CD4-positive, alpha-beta T cell treated with Interleukin-4 for 1 hour (primary cell): ENCODE measurements at places on chromosomes 16 and 17.

DNA sequence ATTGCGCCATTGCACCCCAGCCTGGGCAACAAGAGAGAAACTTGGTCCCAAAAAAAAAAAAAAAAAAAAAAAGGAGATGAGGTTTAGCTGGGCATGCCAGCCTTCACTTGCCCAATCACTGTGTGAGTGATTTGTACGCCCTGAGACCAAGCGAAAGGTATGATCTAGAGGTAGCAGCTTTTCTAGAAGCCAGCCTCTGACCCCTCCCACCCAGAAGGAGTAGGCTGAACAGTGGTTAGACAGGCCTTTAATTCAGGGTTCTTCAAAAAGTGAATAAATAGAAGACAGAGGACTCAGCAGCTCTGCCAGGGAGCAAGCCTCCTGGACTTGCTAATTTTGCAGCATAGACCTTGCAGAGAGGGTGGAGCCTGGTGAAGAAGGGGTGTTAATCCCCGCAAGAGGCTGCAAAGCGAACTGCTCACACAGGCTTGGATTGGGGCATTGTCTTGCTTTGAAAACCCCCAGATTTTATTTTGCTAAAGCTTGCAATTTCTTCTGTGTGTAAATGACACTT, 7.1 kb upstream of the CYTH1 start:
- no peak for DNase-seq

- DNase-seq: no peak
These were observed 40.0 kb downstream of the SOST start for GRCh38 chr17:43718544-43718943.

DNA sequence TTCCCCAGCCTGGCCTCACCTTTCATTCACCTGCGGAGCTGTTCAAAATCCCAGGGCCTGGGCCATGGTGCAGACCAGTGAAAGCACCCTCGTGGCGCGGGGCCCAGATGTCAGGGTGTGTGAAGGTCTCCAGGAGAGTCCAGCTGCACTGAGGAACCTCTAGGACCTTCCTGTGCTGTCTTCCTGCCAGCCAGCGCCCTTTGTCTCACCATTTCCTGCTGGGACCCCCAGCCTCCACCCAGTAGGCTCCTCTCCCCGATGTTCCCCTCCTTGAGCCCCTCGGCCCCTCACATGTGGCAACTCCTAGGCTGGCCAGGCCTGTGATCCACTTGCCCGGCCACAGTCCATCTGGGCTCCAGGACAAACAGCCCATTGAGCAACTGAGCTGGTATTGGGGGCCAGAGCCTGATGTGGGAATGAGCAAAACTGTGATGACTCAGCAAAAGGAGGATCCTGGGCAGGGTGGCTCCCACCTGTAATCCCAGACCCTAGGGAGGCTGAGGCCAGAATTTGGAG, 677 bp downstream of the SULT1A2 start:
- no peak for DNase-seq

DNA sequence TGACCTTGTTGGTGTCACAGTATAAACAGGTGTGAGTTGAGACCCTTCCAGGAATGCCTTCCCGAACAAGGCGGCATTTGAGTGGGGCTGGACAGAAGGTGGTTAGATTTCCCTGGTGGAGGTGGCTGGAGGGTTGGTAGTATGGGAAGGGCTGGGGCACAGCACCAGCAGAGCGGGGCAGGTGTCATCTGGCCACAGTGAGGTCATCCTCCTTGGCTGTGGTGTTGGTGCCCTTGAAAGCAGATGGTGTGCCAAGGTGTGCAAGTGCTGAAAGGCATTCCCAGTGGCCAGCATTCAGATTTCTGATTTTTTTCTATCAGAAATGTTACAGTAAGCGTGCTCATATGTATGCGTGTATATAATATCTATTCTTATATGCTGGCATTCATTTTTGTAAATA, 126.6 kb downstream of the LAT start:
- no peak for DNase-seq

GRCh38 chr16:74524926-74525325, 82.0 kb downstream of the GLG1 start:
- DNase-seq: no peak

GRCh38 chr17:15490634-15491261, 23.3 kb upstream of the CDRT4 start:
- DNase-seq: no peak

DNA sequence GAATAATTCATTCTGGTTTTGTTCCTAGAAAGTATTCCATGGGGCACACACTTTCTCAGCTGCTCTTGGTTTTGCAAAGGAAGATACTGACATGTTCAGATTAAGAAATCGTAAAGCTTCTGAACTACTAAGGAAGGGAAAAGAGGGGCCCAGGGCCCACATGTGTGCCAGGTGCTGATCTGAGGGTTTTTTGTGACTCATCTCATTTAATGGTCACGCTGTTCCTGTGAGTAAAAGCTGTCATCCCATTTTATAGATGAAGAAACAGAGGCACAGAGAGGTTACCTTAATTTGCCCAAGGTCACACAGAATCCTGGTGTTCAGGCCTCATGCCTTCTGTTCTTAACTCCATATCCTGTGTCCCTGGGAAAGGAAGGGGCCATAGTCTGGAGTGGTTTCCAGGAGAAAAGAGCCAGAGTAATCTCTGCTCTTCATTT, 113.2 kb downstream of the MSI2 start:
- no peak for DNase-seq

GRCh38 chr16:60882816-60883215, 1153.4 kb downstream of the CDH8 start:
- DNase-seq: no peak

DNA sequence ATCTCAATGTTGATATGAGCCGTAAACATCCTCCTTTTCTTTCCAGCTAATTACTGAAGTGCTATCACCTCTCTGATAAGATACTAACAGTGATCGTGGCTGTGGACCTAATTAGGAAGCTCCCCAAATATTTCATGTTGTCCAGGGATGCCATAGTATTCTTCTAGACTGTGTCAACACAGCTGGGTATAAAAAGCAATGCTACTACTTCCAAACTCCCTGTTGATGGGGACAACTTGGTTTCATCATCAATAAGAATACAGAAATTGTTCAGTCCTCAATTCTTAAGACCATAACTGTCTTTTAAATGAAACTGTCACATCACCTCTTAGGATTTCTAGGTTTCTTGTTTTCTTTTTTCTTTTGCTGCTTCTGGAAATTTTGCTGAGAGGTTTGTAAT, 530.6 kb downstream of the TOX3 start:
- DNase-seq: no peak

- DNase-seq: no peak
These were observed 3.5 kb upstream of the MRPL38 start for GRCh38 chr17:75908201-75908600.

- peak; percentile 85 for DNase-seq
These were observed 506 bp downstream of the CAMKK1 start for GRCh38 chr17:3892095-3892998.

DNA sequence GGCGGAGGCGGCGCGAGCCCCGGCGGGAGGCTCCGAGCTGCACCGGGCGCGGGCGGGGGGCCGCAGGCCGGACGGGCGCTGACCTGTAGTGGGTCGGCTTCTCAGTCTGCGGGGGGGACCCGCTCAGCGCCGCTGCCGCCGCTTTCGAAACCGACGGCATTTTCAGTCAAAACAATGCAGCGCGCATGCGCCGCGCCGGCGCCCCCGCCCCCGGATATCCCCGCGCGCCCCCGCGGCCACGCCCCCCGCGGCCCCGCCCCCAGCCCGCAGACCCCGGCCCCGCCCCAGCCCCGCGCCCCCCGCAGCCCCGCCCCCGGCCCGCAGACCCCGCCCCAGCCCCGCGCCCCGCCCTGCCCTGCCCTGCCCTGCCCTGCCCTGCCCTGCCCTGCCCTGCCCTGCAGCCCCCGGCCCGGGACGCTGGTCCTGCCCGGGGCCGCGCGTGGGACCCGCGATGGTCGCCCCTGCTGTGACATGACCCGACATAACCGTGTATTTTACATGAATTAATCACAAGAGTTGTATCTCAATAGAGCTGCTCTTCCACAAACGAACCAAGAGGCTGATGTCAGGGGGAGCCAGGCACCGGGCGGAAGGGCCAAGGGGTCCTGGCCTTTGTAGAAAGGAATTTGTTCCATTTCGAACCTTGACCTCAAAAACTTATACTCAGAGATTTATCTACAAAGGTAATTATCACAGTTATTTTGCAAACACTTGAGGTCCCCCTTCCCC, at the start of gene UNKL:
Gene UNKL (minus strand): TSS at position 173 of the 729 bp plus-strand sequence. CDS start 13 bp downstream, at position 160.
- DNase-seq: peak; percentile 86

- no peak for DNase-seq
These were observed 27.2 kb downstream of the MAP2K4 start for GRCh38 chr17:12047681-12048376.

- peak; percentile 19 for DNase-seq
These were observed 4.2 kb downstream of the ITGAE start for GRCh38 chr17:3796822-3797170.

- DNase-seq: no peak
These were observed 73.0 kb upstream of the CNTNAP4 start for GRCh38 chr16:76204249-76204648.

- DNase-seq: no peak
These were observed 21.6 kb downstream of the ITPRIPL2 start for GRCh38 chr16:19135201-19135842.

DNA sequence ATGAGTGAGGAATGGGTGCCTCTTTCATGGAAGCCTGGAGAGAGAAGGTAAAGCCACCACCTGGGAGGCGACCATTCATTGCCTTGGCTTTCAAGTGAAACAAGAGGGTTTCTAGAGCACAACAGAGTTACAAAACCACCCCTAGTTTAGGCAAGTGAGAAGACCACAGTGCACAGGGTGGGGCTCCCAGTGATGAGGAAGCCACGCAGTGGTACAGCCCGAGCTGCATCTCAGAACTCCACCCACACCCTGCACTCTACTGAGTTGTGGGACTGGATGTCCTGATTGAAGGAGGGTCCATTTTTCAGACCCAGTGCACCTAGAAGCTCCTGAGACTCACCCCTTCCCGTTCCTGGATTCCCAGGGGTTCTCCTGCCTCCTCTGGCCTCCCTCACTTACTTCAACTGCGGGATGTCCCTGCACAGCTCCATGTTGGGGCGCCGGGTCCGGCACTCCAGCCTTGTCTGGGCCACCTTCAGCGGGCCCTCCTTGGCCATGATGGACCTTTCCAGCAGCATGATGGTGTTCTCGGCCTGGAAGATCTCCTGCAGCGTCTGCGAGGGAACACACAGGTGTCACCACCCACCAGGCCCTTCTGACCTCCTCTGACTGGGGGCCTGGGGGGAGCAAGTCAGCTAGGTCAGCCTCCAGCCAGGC, 55.1 kb upstream of the EMP2 start:
- DNase-seq: no peak

DNA sequence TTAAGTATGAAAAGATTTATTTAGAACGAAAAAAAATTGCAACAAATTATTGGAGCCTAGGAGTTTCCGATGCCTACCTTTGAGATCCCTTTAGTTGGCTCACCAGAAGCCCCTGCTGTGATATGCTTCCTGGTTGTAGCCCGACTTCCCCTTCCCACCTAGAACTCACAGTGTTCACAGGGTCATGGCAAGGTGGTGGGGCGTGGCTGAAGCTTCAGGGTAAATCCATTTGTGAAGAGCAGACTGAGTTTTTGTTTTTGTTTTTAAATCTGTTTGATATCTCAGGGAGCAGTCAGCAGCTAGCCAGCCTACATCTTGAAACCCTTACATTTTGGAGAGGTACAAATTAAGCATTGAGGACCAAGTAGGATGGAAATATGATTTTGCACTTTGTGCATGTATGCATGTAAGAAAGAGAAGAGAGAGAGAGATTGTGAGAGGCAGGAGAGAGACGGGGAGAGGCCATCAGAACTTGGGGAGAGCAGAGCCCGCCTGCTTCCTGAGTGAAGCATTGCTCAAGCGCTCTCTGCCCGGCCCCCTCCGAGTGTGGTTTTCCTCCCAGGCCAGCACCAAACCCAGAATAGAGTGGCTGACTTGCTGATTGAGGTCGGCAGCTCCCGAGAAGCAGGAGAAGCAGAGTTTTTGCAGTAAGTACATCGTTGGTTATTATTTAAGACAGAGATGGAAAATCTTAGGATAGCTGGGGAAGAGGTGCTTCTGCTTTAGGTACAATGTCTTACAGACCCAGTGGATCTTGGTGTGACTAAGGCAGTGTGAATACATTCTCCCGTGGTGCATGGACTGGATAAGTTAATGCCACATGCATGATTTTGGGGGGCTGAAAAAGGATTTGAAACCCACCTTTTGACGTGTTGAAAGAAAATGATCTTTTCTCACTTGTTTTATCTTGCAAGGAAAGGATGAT, 64.2 kb downstream of the SPECC1 start:
- peak; percentile 24 for DNase-seq

GRCh38 chr16:11666103-11667055, 1.9 kb upstream of the SNN start:
- no peak for DNase-seq

- DNase-seq: no peak
These were observed 19.2 kb upstream of the USP22 start for GRCh38 chr17:21061971-21062526.

GRCh38 chr16:8764525-8765250, 32.8 kb downstream of the TMEM186 start:
- DNase-seq: no peak

DNA sequence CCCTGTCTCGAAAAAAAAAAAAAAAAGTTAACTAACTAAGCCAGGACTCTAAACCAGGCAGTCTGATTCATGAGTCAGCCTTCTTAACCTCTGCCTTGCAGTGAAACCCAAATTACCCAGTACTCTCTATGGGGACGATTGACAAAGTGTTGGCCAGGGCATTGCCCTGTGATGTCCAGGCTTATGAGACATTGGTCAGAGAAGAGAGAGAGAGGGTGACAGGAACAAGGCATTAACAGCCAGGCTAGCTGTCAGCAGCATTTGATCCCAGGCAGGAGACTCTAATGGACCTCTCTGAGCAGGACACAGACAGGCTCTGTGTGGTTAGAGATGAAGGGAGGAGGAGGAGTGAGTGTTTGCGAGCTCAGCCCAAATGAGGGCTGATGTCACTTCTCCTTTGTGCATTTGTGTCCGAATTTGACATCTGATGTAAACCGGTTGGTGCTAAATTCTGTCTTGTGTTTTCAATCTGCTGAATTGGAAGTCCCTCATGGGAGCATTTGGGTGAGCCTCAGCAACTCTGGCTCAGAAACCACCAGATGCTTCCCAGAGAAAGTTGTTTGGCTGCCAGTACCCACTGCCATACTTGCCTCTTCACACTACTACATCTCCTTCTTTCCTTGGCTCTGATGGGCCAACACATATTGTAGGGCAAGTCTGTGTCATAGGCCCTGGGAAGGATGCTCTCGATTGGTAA, 4.3 kb upstream of the MYL4 start:
- peak; percentile 56 for DNase-seq

GRCh38 chr17:75407655-75408352, 2.3 kb upstream of the GRB2 start:
- no peak for DNase-seq

- peak; percentile 40 for DNase-seq
These were observed at the start of gene CACNB1 for GRCh38 chr17:39197380-39198185. TSS of gene CACNB1 (minus strand) at chr17:39197669. CDS start at chr17:39197495, 174 bp downstream.

GRCh38 chr17:67393809-67394397, 16.8 kb downstream of the PITPNC1 start:
- no peak for DNase-seq

- no peak for DNase-seq
These were observed 9.4 kb downstream of the BMERB1 start for GRCh38 chr16:15443753-15444152.

DNA sequence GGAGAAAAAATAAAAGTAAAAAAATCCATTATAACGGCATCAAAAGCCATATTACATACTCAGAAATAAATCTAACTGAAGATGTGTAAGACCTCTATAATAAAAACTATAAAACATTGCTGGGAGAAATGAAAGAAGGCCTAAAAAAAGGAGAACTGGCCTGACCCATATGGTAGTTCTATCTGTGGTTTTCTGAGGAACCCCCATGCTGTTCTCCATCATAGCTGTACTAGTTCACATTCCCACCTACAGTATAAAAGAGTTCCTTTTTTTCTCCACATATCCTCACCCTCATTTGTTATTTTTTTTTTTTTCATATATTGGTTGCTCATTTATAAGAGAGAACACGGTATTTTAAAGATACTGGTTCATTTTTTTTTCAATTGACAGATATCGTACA, 191.8 kb downstream of the STX8 start:
- no peak for DNase-seq
